ENCODE measurements at places on chromosomes 6 and 20. TPM values are rescaled to one million over a fixed set of nuclear protein-coding genes. Genes with fewer than 3 reads are reported as not detected.

Gene VGLL2
- total RNA-seq = not detected

Gene SPO11
- not detected for total RNA-seq

Gene GRM4
- not detected for total RNA-seq

Gene CCM2L
- total RNA-seq = not detected

Gene KHDRBS2
- total RNA-seq = 10.6 TPM

Gene MRAP2
- not detected for total RNA-seq

Gene MAFB
- total RNA-seq = 1.8 TPM

Gene ZSCAN31
- total RNA-seq = 4.6 TPM

Gene HLA-DRA
- 2,785 TPM for total RNA-seq

Gene ZBP1
- 36.9 TPM for total RNA-seq

Gene RAB32
- total RNA-seq = not detected

Gene KCNQ5
- total RNA-seq = 10.4 TPM

Gene EFCAB8
- total RNA-seq = 3.8 TPM

Gene MCHR2
- not detected for total RNA-seq

Gene TREML1
- total RNA-seq = not detected
